T-cell (primary cell): ENCODE measurements at places on chromosomes 2 and 18. TPM values are rescaled to one million over a fixed set of nuclear protein-coding genes. Genes with fewer than 3 reads are reported as not detected.
A peak's percentile ranks its signal among the peaks of the same experiment; 100 is the strongest.

DNA sequence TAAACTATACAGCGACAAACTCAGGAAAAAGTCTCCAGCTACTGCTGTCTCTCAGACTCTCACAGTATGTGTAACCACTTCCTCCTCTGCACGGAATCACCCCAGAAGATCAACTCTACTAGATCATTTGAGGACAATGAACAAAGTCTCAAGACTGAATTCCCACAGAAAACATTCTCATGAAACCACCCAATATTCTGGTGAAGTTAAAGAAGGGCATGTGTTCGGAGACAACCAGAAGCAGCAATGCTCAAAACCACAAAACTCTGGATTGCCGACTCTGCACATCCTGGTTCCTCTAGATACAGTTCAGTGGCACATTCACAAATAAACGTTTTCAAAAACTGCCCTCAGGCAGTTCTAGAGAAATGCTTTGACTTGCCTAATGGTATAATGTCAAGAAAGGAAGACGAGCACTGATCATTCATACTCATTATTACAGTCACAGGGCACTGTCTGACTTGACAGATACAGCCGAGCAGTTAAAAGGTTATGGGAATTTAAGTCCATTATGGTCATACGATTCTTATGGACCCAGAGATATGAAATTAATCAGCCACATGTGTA is 91.9 kb upstream of the STK17B start:
- H3K4me3 ChIP-seq = no peak overlapping the region
- H3K4me1 ChIP-seq = peaks cover 43% of the 10 kb centered on the region
- no peaks in the 10 kb centered on the region for H3K36me3 ChIP-seq
- H3K27me3 ChIP-seq = no peaks in the 10 kb centered on the region
- H3K27ac ChIP-seq = peak overlapping the region; percentile 80

DUSP2 gene
- 418 TPM for total RNA-seq

GRCh38 chr2:133586978-133587377 is 18.7 kb upstream of the NCKAP5 start:
- H3K4me1 ChIP-seq = no peaks in the 10 kb centered on the region
- H3K4me3 ChIP-seq = no peak overlapping the region
- no peaks in the 10 kb centered on the region for H3K36me3 ChIP-seq
- H3K27me3 ChIP-seq = no peaks in the 10 kb centered on the region
- DNase-seq = no peak
- H3K27ac ChIP-seq = no peak overlapping the region

DNA sequence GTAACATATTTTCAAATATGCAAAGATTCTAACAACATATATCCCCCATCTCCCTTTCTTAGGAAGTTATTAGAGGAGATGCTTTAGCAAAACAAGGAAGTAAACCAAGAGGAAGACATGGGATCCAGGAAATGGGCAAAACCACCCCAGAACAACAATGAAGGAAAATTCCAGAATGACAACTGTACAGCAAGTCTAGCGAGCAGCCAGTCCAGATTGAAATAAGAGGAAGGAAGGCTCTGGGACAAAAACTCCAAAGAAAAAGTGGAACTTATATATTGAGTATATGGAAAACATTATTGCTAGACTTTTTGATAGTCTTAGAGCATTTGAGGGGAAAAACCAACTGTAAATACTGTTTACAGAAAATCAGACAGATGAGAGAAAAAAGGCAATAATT is 2.9 kb upstream of the ARPC2 start:
- H3K27me3 ChIP-seq = no peaks in the 10 kb centered on the region
- peaks cover 9% of the 10 kb centered on the region for H3K4me1 ChIP-seq
- H3K4me3 ChIP-seq = no peak overlapping the region
- H3K36me3 ChIP-seq = no peaks in the 10 kb centered on the region

CENPO gene
- total RNA-seq = 4.8 TPM

- H3K4me1 ChIP-seq = peaks cover 24% of the 10 kb centered on the region
- no peaks in the 10 kb centered on the region for H3K27me3 ChIP-seq
- no peak overlapping the region for H3K27ac ChIP-seq
- no peak overlapping the region for H3K4me3 ChIP-seq
Observed at GRCh38 chr18:74949611-74950010, 259.3 kb downstream of the PTGR3 start.

DNA sequence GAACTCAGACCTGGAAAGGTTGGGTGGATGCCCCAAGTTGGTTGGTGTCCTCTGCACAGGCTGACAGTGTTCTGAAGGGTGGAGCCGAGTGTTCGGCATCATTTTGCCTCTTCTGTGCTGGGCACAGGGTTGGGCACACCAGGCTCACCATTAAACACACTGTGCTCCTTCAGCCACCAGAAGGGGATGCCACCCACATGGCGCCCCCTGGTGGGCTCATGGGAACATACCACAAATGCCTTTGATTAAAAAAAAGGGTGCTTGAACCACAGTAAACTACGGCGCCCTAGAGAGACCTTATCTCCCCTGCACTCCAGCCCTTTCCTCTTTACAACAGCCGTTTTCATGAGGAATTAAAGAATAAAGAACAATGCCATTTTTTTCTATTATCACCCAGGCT is 89.4 kb downstream of the CELF4 start:
- H3K4me1 ChIP-seq = no peaks in the 10 kb centered on the region
- no peaks in the 10 kb centered on the region for H3K36me3 ChIP-seq
- no peak overlapping the region for H3K4me3 ChIP-seq
- no peak for DNase-seq
- H3K27ac ChIP-seq = no peak overlapping the region
- H3K27me3 ChIP-seq = peaks cover 39% of the 10 kb centered on the region

CAVIN2 gene
- total RNA-seq = 2.7 TPM

LONRF2 gene
- total RNA-seq = 0.29 TPM

- peaks cover 24% of the 10 kb centered on the region for H3K36me3 ChIP-seq
- DNase-seq = no peak
- no peak overlapping the region for H3K27ac ChIP-seq
- no peaks in the 10 kb centered on the region for H3K27me3 ChIP-seq
- no peak overlapping the region for H3K4me3 ChIP-seq
Observed at GRCh38 chr2:224513991-224514390, 71.2 kb downstream of the CUL3 start.

DNA sequence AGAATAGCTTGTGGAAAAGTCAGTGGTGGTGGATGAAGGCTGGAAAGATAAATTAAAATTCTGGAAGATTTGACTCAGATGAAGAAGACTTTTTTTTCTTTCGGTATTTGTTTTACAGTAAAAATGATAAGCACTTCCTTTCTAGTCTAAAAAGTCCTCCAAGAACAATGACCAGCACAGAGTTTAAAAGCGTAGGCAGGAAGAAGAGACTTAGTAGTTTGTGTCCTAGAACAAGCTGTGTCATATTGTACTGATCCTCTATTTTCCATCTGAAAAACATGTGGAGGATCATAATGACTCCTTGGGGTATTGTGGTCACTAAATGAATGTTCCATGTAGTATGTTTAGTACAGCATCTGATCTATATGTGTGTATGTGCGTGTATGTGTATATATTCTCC is 132.4 kb upstream of the FSHR start:
- H3K4me1 ChIP-seq = no peaks in the 10 kb centered on the region
- H3K27me3 ChIP-seq = no peaks in the 10 kb centered on the region
- H3K4me3 ChIP-seq = no peak overlapping the region
- no peak overlapping the region for H3K27ac ChIP-seq

- no peaks in the 10 kb centered on the region for H3K36me3 ChIP-seq
- no peak for DNase-seq
- H3K27ac ChIP-seq = no peak overlapping the region
- H3K4me3 ChIP-seq = no peak overlapping the region
Observed at GRCh38 chr18:37505321-37505720, 60.3 kb downstream of the CELF4 start.

GRCh38 chr2:60391649-60392375 is 161.6 kb downstream of the BCL11A start:
- no peaks in the 10 kb centered on the region for H3K27me3 ChIP-seq
- H3K4me1 ChIP-seq = no peaks in the 10 kb centered on the region
- no peak overlapping the region for H3K4me3 ChIP-seq
- no peaks in the 10 kb centered on the region for H3K36me3 ChIP-seq
- DNase-seq = no peak

CCDC150 gene
- total RNA-seq = 1.5 TPM

DNA sequence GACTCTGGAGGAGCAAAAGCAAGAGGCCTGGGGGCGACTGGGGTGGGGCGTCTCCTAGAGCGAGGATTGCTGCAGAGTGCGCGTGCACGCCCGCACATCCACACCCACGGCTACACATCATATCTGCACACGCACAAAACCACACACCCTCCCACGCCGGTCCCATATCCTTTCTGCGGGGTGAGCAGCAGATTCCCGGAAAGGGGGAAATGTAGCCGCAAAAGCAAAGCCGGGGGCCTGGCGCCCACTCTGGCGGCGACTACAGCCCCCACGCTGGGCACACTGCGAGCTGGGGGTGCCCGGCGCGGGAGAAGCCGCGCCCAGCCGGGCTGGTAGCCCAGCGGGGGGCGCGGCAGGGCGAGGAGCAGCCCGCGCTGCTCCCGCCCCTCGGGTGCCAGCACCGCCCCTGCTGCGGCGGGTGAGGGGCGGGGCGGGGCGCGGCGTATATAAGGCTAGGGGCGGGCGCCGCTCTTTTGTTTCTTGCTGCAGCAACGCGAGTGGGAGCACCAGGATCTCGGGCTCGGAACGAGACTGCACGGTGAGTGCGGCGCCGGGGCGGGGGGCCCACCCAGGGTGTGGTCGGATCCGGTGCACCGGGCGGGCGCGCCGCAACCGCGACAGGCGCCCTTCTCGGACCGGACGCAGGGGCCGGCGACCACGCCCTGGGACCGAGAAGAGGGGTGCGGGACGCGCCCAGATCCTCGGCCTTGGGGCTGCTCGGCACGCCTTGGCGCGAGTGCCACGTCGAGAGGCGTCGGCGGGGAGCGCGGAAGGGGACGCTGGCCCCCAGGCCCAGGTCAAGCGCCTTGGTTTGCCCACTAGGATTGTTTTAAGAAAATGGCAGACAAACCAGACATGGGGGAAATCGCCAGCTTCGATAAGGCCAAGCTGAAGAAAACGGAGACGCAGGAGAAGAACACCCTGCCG is at the start of gene TMSB10:
TSS of gene TMSB10 (plus strand) at position 476 of the 927 bp plus-strand sequence.
- H3K4me3 ChIP-seq = peak within 1 kb of the TSS; percentile 96
- H3K36me3 ChIP-seq = peaks cover 6% of the 10 kb centered on the region
- peaks cover 26% of the 10 kb centered on the region for H3K4me1 ChIP-seq
- no peaks in the 10 kb centered on the region for H3K27me3 ChIP-seq

SERPINB4 gene
- not detected for total RNA-seq

- H3K36me3 ChIP-seq = no peaks in the 10 kb centered on the region
- no peak overlapping the region for H3K27ac ChIP-seq
- H3K27me3 ChIP-seq = peaks cover 9% of the 10 kb centered on the region
- no peaks in the 10 kb centered on the region for H3K4me1 ChIP-seq
- no peak overlapping the region for H3K4me3 ChIP-seq
- no peak for DNase-seq
Observed at GRCh38 chr2:41735476-41735875, 312.3 kb upstream of the PKDCC start.

SH3BP4 gene
- 0.14 TPM for total RNA-seq

GRCh38 chr2:197997083-197997541 is 192.7 kb downstream of the PLCL1 start:
- no peak overlapping the region for H3K4me3 ChIP-seq
- H3K27ac ChIP-seq = no peak overlapping the region
- no peak for DNase-seq
- H3K27me3 ChIP-seq = no peaks in the 10 kb centered on the region
- H3K4me1 ChIP-seq = peaks cover 15% of the 10 kb centered on the region
- no peaks in the 10 kb centered on the region for H3K36me3 ChIP-seq

DNA sequence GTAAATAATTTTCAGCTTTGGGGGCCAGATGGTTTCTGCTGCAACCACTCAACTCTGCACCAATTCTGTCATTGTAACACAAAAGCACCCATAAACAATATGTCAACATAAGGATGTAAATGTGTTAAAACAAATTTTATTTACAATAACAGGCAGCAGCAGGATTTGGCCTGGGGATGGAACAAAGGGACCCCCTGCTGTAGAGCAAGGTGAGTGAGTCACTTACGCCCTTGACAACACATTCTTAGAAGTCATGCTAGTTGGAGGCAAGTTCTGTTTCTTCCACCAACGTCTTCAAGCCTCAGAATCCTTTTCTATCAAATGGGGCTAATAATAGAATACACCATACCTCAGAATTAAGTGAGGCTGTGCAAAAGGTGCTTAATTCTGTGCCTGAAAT is 610.2 kb upstream of the SYT4 start:
- H3K27me3 ChIP-seq = no peaks in the 10 kb centered on the region
- H3K4me1 ChIP-seq = no peaks in the 10 kb centered on the region
- DNase-seq = no peak
- H3K27ac ChIP-seq = no peak overlapping the region

POTEI gene
- not detected for total RNA-seq

DNA sequence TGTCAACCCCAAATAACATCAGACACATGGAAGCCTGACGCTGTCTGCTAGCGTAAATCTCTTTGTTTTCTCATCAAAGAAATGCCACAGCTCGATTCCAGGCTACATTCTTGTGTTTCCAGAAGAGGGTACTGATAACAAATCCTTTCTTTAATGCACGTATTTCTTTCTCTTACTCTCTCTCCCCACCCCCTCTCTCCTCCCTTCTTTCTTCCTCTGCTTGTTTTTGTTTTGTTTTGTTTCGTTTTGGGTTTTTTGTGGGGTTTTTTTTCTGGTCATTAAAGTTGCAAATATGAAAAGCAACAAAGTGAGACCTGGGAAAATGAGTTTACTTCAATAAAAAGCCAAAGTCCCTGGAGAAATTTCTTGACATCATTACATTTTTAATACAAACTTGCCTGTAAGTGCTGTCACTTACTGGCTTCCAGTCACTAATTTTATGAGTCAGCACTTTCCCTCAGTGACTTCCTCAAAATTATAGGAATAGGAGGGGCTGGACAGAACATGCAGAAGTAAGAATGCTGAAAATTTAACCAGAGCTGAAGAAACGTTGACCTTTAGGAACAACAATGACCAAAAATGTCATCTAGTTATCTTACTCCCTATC is 106.7 kb upstream of the NABP1 start:
- no peaks in the 10 kb centered on the region for H3K36me3 ChIP-seq
- H3K4me1 ChIP-seq = peaks cover 16% of the 10 kb centered on the region
- no peak overlapping the region for H3K27ac ChIP-seq
- no peak overlapping the region for H3K4me3 ChIP-seq
- no peaks in the 10 kb centered on the region for H3K27me3 ChIP-seq

CNTNAP5 gene
- not detected for total RNA-seq
